Activated CD4-positive, alpha-beta T cell treated with anti-CD3 and anti-CD28 coated beads for 24 hours (primary cell): ENCODE measurements at places on chromosomes 7 and 10.

- DNase-seq, result no peak
Observed at GRCh38 chr7:33921216-33921938, 16.0 kb downstream of the BMPER start.

- no peak for DNase-seq
Observed at GRCh38 chr7:81503336-81503735, 266.5 kb downstream of the HGF start.

GRCh38 chr10:20931156-20931795 lies 34.2 kb upstream of the NEBL start:
- no peak for DNase-seq

DNA sequence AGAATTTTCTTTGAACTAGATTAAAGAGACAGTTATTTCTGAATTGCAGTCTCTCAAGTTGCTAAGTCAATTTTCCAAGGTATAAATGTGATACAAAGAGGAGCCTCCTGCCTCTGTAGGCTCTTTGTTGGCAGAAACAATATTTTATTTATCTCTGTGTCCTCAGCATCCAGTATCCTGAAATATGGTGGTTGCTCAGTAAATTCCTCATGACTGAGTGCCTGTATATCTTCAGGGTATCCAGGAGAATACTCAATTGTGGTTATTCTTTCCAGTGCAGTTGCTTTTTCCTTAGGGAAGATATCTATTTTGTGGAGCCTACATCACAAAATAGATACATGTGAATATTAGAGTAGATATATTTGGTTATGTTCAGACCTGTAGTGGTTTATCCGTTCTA lies 144.8 kb upstream of the FERD3L start:
- DNase-seq, result no peak

DNA sequence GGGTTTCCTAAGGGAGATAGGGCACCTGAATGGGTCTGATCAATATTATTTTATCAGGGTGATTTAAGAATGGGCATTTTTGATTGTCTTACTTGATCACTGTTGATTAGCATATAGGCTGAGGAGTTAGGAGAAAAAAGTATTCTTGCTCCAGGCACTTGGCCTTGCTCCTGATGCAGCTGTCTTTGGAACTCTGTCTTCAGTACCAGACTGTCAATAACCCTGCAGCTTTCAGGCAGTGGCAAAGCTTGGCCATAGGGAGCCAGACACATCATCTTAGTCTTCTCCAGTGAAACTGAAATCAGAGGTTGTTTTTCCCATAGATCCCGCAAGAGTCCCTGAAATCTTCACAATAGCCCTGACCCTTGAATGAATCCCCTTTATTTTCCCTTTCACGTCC lies 47.2 kb downstream of the EXOC4 start:
- no peak for DNase-seq

DNA sequence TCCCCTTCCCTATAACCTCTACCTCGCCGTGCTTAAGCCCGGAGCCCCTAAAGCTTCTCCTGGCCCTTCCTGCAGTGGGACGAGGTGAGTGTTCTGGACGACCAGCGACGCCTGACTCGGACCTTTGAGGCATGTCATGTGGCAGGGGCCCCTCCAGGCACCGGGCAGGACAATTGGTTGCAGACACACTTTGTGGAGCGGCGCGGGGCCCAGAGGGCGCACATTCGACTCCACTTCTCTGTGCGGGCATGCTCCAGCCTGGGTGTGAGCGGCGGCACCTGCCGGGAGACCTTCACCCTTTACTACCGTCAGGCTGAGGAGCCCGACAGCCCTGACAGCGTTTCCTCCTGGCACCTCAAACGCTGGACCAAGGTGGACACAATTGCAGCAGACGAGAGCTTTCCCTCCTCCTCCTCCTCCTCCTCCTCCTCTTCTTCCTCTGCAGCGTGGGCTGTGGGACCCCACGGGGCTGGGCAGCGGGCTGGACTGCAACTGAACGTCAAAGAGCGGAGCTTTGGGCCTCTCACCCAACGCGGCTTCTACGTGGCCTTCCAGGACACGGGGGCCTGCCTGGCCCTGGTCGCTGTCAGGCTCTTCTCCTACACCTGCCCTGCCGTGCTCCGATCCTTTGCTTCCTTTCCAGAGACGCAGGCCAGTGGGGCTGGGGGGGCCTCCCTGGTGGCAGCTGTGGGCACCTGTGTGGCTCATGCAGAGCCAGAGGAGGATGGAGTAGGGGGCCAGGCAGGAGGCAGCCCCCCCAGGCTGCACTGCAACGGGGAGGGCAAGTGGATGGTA lies 9.2 kb downstream of the EPHB6 start:
- DNase-seq, result no peak

GRCh38 chr7:7566651-7567611 lies at the start of gene MIOS:
Gene MIOS, plus strand, starts transcription at chr7:7566884. Its CDS starts 5,592 bp downstream, at chr7:7572476.
- peak; percentile 67 for DNase-seq

DNA sequence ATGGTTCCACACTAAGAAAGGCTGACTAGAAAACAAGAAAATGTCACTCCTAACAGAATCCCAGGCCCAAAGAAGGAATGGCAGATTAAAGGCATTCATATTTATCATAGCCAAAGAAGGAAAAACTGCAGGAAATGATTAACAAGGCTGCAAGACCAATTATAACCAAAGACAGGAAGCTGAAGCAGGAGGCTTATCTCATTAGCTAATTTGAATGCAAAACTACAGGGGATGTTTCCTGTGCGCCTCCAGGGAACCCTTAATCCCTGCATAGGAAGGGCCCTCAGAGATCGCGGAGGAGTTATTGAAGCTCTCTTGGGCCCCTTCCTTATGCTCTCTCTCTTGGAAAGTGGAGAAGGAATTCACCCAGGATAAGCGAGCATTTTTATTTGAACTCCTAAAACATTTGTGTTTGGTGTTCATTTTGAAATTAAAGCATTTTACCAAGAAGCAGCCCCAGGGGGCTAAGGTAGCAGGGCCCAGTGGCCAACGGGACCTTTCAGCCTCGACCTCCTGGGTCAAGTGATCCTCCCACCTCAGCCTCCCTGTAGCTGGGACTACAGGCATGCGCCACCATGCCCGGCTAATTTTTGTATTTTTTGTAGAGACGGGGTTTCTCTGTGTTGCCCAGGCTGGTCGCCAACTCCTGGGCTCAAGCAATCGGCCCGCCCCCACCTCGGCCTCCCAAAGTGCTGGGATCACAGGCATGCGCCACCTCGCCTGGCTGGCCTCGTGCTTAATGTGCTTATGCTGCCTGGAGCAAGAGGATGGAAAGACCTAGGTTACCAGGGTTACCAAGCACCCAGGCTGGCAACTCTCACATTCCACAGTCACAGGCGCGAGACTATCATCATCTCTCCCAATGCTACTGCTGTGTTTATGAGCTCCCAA lies 24.1 kb upstream of the PROSER2 start:
- DNase-seq, result no peak

DNA sequence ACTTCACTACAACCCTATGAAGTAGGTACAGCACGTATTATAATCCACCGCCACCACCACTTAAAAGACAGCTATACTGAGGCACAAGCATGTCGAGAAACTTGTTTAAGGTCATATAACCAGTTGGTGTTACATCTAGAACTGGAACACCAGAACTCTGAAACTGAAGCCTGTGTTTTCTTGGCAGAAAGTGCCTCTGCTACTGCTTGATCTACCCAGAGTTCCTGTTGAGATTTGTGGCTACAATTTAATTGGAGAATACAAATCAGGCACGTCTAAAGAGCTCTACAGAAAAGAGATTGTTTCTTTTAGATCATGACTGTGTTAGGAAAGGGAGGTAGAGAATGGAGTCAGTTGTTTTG lies 4.3 kb upstream of the ADD3 start:
- DNase-seq, result no peak

DNA sequence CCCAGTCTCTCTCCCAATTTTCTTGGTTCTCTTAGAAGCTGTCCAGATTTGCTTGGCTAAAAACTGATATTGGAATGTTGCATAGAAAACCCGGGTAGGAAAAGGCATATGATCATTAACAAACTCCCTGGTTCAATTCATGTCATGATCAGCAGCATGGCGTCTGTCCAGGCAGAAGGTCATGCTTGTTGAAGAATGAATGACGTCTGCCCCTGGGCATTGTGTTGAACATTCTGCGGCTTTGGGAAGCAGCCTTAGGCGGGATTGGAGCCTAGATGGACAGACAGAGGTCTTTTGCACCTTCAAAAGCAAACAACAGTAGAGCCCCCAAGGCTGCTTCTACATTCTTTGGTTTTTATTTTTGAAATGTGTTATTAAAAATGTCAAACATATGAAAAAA lies 7.7 kb upstream of the MINDY3 start:
- DNase-seq, result no peak
